Suprapubic skin (tissue), 4 donors: ENCODE measurements at places on chromosomes 7 and 10. TPM values are rescaled to one million over a fixed set of nuclear protein-coding genes. Genes with fewer than 3 reads are reported as not detected.

SAP25 gene
- not detected for total RNA-seq

RARRES2 gene
- 15.6 TPM for total RNA-seq

FLNC gene
- 5.1 TPM for total RNA-seq

C10orf71 gene
- total RNA-seq = not detected

ALOX5 gene
- total RNA-seq = 13.2 TPM

GPR26 gene
- total RNA-seq = not detected

C10orf62 gene
- total RNA-seq = not detected

ARHGEF35 gene
- total RNA-seq = 15.5 TPM

PRSS37 gene
- not detected for total RNA-seq

TUBAL3 gene
- 1.7 TPM for total RNA-seq

ING3 gene
- total RNA-seq = 12.6 TPM

ZFAND2A gene
- total RNA-seq = 24.3 TPM

HOXA6 gene
- total RNA-seq = 7.7 TPM

PKD2L1 gene
- not detected for total RNA-seq

TFEC gene
- total RNA-seq = 0.30 TPM

PANK1 gene
- total RNA-seq = 31.5 TPM

SPAM1 gene
- not detected for total RNA-seq

GPR15LG gene
- 6.9 TPM for total RNA-seq

RNF148 gene
- total RNA-seq = not detected

TMEM236 gene
- 0.11 TPM for total RNA-seq

ZNF488 gene
- total RNA-seq = 1.0 TPM

LAMTOR4 gene
- 346 TPM for total RNA-seq

CCDC172 gene
- not detected for total RNA-seq

TRPV6 gene
- total RNA-seq = 11.5 TPM

CABCOCO1 gene
- total RNA-seq = not detected

PRF1 gene
- total RNA-seq = not detected

PDZD7 gene
- total RNA-seq = 1.4 TPM

AZGP1 gene
- 630 TPM for total RNA-seq

PTPRN2 gene
- 0.23 TPM for total RNA-seq

CELF2 gene
- 8.7 TPM for total RNA-seq

GHRHR gene
- not detected for total RNA-seq

SPRN gene
- total RNA-seq = not detected

BEND7 gene
- 4.7 TPM for total RNA-seq

UTF1 gene
- not detected for total RNA-seq

OR2A5 gene
- not detected for total RNA-seq

IL6 gene
- total RNA-seq = 6.4 TPM

IFIT3 gene
- total RNA-seq = 2.0 TPM

PLAU gene
- total RNA-seq = 8.4 TPM

PLCE1 gene
- total RNA-seq = 1.1 TPM

VPS37D gene
- total RNA-seq = 1.9 TPM

DNAJC2 gene
- total RNA-seq = 23.5 TPM

NANOS1 gene
- total RNA-seq = 2.3 TPM

WDFY4 gene
- 0.57 TPM for total RNA-seq

CFAP46 gene
- total RNA-seq = 0.21 TPM

ZNF479 gene
- total RNA-seq = not detected

HTR5A gene
- not detected for total RNA-seq

OR9A2 gene
- total RNA-seq = not detected

MYL10 gene
- not detected for total RNA-seq
